ENCODE measurements at places on chromosomes 2 and 18. TPM values are rescaled to one million over a fixed set of nuclear protein-coding genes. Genes with fewer than 3 reads are reported as not detected.

DNA sequence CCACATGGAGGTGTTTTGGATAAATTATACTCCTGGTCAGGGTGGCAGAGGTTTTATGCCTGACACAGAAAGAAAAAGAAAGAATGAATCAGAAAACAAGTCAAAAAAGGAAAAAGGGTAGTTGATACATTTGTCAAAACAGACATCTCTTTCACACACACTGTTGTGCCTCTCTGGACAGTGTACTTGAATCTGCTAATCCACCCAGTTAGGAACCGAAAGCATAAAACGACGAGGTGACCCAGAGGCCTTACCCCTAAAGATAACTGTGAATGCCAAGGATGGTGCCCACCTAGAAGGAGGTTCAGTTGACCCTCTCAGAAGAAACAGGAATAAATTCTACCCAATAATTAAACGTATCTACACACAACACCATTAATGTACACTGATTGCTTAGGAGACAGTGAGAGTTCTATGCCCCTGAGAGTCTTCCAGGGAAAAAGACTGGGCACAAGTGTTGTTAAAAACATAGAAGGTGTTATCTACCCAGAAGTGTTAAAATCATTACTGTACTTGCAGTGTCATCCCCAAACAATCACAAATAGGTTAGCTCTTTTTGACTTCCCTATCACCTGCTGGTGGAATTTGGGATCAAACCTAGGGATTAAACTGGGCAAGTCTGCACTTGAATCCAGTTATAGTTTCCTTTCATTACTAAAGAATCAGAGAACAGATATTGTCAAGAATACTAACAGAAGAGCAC is 123.2 kb upstream of the DNAJC10 start:
- DNase-seq: no peak

DNA sequence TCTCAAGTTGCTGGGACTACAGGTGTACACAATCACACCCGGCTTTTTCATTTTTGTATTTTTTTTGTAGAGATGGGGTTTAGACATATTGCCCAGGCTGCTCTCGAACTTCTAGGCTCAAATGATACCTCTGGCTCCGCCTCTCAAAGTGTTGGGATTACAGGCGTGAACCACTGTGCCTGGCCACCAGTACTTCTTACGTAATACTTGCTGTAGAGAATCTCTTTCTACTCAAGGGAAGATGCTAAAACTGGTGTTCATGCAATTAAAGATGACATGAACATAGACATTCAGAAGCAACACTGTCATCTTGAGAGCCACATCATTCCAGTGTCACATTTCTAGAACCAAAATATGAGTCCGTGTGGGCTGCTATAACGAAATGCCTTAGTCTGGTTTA is 53.7 kb upstream of the FRZB start:
- no peak for DNase-seq

GRCh38 chr2:118185210-118186109 is 97.2 kb downstream of the INSIG2 start:
- DNase-seq: peak; percentile 20

GRCh38 chr18:32368170-32368569 is 102.5 kb downstream of the GAREM1 start:
- DNase-seq: no peak

DNA sequence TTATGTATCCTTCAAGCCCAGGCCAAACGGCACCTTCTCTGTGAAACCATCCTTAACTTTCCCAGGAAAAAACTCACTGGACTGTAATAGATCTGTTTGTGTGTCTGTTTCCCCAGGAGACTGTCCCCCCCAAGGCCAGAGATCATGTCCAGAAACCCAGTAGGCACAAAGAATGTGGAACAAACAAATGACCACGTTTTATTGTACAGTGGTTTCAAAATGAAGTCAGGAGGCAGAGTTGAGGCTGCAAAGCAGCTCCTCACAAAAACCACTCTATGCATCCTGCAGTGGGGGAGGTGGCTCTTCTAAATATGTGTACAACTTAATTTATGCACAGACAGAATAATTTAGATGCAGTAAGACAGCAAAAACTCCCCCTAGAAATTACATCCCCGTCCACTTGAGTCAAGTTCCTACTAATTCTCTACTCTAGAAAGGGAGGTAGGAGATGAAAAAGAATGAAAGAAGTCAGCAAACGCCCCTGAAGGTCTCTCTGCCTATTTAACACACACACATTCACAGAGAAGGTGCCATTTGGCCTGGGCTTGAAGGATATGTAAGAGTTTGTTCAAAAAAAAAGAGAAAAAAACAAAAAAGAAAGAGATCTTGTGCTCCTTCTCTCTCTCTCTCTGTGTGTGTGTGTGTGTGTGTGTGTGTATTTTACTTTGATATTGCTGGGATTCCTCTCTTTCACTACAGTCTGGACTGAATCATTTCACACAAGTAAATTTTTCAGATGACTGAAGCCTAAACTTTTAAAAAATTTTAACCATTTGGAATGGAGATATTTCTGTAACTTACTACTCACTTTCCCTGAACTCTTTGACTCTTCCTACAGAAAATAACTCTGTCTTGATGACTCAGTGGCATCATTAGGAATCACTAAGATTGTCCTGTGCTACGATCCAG is 19.5 kb downstream of the BCL2 start:
- DNase-seq: peak; percentile 31

DNA sequence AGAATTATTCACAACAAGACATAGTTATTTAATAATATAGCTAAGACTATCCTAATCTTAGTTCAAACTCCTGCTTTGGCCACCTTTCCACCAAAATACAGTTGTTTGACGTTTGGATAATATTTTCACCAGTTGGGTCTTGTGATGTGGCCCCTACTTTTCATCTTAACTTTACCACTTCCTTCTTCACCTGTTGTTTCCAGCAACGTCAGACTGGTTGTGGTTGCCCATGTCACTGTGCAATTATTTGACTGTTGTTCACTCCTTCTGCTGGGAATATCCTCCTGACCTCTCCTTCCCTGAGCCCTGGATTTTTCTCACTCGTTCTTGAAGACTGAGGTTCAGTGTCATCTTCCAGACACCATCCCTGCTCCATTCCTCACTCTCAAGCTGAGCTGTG is 132.2 kb upstream of the RASGRP3 start:
- no peak for DNase-seq

GRCh38 chr2:147989809-147990403 is 30.6 kb downstream of the ORC4 start:
- DNase-seq: peak; percentile 72

Gene KANSL1L
- 8.1 TPM for total RNA-seq

Gene PSMD14
- total RNA-seq: 110 TPM

Gene ICA1L
- 1.8 TPM for total RNA-seq

Data from IMR-90 (cell line).